Right atrium auricular region (tissue), 2 donors: ENCODE measurements at places on chromosomes 12 and 14. TPM values are rescaled to one million over a fixed set of nuclear protein-coding genes. Genes with fewer than 3 reads are reported as not detected.

GRCh38 chr12:25997201-25997963, 38.9 kb downstream of the RASSF8 start:
- DNase-seq = no peak

DNA sequence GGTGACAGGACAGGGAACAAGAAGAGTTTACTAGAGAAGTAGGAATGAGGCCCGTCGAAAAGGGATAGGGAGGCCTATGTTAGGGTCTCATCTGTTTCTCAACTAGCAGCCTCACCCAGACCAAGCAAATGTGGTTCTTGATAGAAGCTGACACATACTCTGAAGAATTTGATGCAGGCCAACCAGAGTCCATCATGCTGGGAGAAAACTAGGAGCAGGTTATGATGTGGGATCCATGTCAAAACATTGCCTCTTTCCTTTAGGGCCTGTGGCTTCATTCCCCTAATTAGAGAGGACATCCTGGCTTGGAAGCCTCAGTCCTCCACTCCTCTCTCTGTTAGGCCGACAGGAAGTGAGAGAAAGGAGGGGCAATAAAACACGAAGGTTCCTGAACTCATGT, 122.8 kb downstream of the NTF3 start:
- no peak for DNase-seq

- peak; percentile 55 for DNase-seq
These were observed 3.7 kb upstream of the CACNA2D4 start for GRCh38 chr12:1922075-1922709.

DNA sequence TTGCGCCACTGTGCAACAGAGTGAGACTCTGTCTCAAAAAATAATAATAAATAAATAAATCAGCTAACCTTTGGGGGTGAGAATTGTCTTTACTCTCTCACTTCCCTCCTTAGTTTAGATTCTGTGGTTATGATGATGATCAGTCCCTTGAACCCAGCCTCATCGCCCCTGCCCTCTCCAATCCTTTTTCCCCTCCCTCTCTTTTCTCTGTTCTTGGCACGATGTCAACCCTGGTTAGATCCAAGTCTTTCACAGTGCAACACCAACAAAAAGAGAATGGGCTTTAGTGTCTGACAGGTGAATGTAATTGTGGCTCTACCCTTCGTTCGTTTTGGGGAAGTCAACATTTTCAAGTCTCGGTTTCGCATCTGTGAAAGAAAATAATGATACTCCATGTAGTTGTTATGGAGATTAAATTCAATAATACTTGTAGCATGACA, 59.0 kb downstream of the NTN4 start:
- no peak for DNase-seq

- no peak for DNase-seq
These were observed 46.9 kb downstream of the CNOT2 start for GRCh38 chr12:70290116-70290515.

The MYF5 gene
- not detected for total RNA-seq

The FOXG1 gene
- total RNA-seq = not detected

The NELL2 gene
- total RNA-seq = 0.52 TPM
